ENCODE measurements at places on chromosomes 12 and 14.

GRCh38 chr14:64695071-64695470, 9.2 kb upstream of the PLEKHG3 start:
- no peak for DNase-seq

GRCh38 chr12:98374007-98374406, 141.4 kb upstream of the TMPO start:
- no peak for DNase-seq

DNA sequence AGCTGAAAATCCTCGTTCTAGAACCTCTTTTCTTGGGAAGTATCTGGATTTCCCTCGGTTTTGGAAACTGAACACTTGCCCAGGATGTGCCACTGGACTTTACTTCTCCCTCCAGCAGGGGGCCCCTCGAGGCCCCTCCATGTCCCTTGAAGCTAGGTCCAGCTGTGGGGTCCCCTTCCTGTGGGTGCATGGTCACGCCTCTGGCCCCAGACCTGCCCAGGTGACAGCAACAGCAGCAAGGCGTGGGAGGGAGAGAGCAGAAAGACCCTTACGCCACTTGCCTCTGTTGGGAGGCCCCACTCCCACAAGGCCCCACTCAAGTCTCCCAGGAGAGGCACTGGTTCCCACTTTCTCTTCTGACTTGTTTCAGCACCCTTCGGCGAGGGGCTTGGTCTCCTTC, 3.1 kb downstream of the SLC25A29 start:
- DNase-seq: no peak

DNA sequence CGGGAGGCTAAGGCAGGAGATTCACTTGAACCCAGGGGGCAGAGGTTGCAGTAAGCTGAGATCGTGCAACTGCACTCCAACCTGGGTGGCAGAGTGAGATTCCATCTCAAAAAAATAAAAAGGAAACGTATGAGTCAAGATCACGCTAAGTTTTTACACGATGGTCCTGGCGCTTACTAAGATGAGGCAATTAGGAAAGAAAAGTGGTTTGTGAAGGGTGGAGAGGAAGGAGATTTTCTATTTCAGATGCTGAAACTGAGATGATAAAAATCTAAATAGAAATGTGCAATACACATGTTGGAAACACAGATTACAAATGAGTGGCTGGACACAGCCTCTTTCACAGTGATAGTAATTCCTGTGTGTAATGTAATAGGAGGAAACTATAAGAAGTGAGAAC, 63.2 kb downstream of the KDM5A start:
- no peak for DNase-seq

DNA sequence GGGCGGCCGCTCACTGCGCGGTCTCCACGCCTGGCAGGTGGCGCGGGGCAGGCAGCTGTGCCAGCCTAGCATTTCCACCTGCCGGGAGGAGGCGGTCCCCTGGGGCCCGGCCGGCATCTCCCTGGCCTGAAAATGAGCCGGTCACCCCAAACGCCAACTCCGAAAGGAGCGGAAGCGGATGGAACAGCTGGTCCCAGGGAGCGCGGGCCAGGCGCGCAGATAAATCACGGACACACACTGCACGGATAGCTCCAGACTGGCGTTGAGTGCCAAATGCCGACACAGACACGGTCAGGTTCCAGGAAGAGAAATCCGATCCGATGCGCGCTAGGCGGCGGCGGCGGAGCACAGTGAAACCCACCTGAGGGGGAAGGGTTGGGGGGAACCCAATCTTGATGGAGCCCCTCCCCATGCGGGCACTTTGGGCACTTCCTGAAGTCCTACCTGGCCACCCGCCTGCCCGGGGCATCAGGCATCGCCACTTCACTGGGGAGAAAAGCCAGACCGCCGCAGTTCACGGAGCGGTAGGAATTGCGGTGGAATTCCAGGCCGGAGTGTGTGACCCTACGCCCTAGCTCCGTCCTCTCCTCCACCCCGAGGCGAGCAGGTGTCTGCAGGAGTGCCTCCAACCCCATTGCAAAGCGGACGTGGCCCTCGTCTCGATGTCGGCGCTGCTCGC, 624 bp upstream of the PLEKHD1 start:
- no peak for DNase-seq

DNA sequence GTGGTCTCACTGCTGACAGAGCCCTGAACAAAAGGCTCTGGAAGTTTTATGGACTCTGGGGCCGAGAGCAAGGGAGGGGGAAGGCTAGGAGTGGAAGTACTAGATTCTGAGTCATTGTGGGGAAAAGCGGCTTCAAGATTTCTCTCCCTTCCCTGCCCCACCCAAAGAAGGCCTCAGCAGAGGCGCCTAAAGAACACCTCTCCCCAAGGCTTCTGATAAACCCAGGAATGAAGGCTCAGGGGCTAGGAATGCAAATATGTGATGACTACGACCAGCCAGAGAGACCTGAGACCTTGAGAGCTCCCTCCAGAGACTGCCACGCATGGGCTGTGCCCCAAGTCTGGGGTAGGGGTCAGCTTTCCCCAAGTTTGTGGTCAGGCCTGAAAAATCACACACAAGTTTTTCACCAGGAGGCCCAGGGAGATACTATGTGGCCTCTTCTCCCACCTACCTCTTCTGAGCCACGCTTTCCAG, 130.7 kb upstream of the HIF1A start:
- no peak for DNase-seq

- no peak for DNase-seq
These were observed 17.3 kb downstream of the ARID4A start for GRCh38 chr14:58315606-58316005.

DNA sequence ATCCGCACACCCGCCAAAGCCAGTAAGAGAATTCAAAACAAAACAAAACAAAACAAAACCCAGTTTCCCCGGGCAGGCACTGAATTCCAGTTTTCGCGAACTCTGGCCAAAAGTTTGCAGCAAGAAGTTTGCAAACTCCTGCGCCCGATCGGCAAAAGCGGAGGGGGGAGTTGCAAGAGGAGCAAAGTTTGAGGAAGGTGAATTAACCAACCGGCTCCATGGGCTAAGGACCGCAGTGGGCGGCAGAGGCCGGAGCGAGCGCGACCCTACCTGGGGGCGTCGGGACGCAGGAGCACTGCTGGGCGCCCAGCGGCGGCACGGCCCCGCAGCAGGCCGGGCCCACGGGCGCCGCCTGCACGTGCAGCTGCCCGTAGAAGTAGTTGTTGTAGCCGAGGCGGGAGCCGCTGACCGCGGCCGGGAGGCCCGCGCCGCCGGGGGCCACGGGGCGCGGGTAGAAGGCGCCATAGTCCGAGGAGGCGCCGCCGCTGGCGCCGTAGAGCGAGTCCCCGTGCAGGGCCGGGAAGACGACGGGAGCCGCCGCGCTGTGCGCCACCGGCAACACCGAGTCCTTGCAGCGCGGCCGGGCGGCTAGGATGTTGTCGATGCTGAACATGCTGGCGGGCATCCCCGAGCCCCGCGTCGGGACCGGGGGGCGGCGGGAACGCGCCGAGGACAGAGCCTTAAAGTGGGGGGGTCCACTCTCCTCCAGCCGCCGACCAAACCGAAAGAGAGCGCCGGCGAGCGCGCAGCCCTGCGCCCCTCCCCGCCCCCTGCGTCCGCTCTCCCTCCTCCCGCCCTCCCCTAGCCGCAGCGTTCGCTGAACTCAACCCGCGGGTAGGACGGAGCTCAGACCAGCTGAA, at the start of gene GSC:
Gene GSC (minus strand): TSS at position 723 of the 860 bp plus-strand sequence. CDS start 98 bp downstream, at position 625.
- DNase-seq: no peak

GRCh38 chr14:63343878-63344277, 25.1 kb upstream of the GPHB5 start:
- no peak for DNase-seq

DNA sequence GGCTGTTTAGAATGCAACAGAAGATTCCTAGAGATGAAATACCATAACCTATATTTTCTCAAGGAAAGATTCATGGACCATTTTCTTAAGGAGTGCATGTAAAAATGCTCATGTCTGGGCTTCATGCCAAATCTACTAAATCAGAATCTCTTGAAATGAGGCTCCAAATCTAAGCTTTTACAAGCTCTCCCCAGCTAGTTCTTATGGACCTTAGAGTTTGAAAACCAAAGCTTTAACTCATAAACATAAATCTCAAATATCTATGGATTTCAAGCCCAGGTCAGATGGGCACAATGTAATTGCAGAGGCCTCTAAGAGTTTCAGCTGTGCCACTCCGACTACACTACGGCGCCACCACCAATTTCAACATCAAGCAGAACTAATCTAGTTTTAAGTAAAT, 117.3 kb upstream of the CAND1 start:
- DNase-seq: no peak

GRCh38 chr12:65822732-65823512, 1.4 kb upstream of the HMGA2 start:
- DNase-seq: no peak

DNA sequence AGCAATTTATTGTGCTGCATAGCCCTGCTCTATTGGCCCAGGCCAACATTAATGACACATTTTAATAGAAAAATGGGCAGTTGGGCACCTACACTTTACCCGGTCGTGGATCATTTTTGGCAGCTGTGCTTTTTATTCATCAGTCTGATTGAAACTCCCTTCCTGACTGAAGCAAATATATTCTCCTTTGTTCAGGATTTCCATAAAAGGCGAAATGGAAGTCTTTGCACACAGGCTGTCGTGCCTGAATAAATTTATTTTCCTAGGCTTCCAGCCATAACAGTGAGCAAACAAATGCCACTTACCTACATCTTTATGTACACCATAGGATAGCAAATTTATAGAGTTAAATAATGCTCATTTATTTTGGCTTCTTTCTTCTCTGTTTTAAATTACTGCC, 480.7 kb upstream of the DCN start:
- DNase-seq: no peak

DNA sequence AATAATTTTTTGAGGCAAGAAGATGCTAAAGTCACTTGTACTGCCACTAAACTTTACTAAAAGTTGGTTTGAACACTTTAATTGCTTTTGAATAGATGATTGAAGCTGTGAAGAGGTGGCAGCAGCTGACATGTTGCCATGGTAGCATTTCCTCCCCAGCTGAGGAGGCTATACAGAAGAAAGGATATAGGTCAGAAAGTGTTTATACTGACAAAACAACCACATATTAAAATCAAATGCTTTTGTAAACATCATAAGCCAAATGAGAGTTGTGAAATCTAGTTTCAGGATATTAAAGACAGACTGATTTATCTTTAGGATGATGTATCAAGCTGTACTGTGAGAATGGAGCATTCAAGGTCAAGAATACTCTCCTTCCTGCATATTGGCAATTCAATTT, 41.7 kb downstream of the TSPAN19 start:
- no peak for DNase-seq

DNA sequence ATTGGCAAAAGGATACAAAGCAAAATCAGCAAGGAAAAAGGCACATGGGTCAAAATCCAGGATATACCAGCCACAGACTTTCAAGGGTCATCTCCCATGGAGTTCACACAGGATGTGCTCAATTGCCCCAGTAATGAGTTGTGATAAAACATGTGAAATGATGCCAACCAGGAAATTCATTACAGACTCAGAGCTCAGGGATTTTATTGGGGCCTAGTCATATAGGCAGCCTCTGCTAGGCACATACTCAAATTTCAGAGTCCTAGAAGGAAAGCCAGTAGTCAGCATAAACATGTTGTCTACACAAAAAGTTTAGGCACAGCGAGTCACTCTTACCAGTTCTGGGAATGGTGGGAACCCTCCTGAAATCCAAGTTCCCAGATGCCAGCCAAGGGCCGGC, 64.4 kb upstream of the OSBPL8 start:
- DNase-seq: no peak

DNA sequence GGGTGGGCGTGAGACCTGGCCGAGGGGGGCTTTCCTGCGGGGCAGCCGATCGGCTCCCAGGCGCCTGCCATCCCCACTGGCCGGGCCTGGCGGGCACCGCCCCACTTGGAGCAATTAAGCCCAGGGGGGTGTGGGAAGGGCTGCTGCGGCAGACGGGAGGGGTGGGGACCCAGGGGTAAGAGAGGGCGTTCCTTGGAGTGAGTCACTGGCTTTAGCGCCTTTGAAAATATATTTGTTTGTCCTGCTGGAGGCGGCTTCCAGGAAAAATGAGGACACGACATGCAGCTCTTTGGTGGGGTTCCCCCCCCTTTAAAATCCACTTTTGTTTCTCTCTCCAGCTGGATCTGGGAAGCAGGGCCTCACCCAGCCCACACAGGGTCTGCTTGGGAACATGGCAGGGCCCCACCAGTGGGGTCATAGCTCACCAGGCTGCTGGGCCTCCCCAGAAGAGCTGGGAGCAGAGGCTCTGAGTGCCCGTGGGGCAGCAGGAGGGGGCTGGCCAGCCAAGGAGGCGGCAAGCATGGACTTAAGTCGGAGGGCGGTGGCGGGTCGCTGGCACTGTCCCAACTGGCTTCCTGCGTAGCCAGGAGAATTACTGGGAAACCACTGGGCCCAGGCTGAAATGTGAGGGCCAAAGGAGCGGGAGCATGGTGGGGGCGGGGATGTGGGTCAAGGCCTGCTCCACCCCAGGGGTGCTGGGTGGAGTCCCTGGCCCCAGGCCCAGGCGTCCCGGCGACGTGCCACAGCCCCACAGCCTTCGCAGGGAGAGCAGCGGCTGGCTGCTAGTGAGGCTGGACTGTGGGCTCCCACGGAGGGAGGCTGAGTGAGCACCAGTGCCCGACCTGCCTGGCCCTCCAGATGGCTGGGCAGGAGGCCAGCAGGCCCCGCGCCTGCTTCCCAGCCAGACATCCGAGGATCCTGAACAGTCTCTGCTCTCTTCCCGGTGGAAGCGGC, 128.0 kb downstream of the RFLNA start:
- no peak for DNase-seq

DNA sequence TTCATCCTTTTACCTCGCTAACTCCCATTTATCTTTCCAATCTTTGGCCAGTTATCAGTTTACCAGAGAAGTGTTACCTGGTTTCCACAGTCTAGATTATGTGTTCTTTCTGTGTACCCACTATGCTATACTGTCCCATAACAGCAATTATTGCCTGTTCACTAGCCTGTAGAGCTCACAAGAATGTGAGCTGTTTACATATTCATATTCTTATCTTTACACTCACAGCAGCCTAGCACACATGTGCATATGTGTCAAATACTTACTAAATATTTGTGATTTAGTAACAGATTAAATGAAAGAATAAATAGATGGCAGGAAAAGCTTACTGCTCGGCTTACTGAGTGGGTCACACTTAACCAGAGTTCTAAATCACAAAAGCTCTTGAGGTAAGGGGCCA, 97.8 kb downstream of the NOVA1 start:
- no peak for DNase-seq

GRCh38 chr14:92519246-92520101, 5.9 kb downstream of the RIN3 start:
- no peak for DNase-seq
